ENCODE measurements at places on chromosomes 13 and 19.

GRCh38 chr19:33470686-33471085, 50.9 kb downstream of the PEPD start:
- no peak for DNase-seq

- DNase-seq: no peak
These were observed 83.8 kb downstream of the LNX2 start for GRCh38 chr13:27536361-27537101.

- no peak for DNase-seq
These were observed 26.4 kb downstream of the CDK8 start for GRCh38 chr13:26280295-26280694.

DNA sequence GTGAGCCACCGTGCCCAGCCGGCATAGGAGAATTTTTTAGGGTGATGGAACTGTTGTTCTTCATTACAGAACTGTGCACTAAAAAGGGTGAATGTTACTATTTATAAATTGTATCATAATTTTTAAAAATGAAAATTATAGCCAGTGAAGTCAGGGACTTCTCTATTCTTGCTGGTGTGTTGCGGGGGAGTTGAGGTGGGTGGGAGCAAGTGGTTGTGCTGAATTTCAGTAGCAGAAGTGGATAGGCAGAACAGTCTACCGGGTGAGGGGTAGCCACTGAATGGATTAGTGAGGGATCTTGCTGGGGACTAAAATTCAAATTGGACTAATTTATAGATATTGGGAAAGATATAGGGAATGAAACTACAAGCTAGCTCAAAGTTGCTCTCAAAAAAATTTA, 74.0 kb downstream of the CAB39L start:
- no peak for DNase-seq

- DNase-seq: no peak
These were observed 541.0 kb downstream of the RFC3 start for GRCh38 chr13:34358811-34359513.

- no peak for DNase-seq
These were observed 23.7 kb upstream of the GPR18 start for GRCh38 chr13:99281811-99282263.

- DNase-seq: no peak
These were observed 92.9 kb upstream of the SGCG start for GRCh38 chr13:23087880-23088279.

DNA sequence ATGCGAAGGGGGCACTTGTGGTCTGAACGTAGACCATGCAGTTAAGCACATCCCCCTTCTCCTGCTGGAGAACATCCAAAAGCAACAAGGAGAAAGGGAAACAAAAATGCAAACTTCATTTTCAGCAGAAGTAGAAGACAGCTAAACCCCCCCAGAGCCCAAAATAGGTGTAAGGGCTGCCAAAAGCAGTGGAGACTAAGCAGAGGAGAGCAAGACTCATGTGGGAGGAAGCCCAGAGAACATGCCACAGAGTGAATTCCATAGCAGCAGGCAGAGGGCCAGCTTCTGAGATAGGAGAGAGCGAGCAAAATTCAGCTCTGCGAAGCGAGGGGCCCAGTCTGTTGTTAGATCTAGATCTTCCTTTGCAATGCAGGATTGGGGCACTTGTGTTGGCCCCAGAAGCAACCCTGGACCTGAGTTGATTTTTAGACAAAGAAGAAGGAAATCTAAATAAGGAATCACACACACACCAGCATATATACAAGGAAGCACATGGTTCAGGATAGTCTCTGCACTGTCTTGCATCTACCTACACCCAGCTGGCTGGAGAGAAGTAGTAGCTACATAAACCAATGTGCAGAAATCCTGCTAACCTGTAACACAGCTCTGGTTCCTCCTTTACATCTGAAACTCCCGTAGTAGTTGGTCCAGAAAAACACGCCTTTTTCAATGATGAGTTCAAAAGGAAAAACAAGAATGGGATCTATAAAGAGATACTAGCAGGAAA, 199.6 kb downstream of the SPRY2 start:
- DNase-seq: no peak

GRCh38 chr19:33496038-33496895, 25.3 kb downstream of the PEPD start:
- no peak for DNase-seq

- DNase-seq: peak; percentile 74
These were observed at the start of gene FUZ for GRCh38 chr19:49812997-49813861. TSS of gene FUZ (minus strand) at chr19:49813292. CDS start at chr19:49813106, 186 bp downstream.

All from stimulated activated CD8-positive, alpha-beta memory T cell treated with anti-CD3 and anti-CD28 coated beads, Interleukin-7, amount 100 ng/mL, for 48 hours (primary cell).